ENCODE measurements at places on chromosomes 12 and 14.

- DNase-seq = no peak
Observed at GRCh38 chr12:49962861-49963765, 1.4 kb downstream of the AQP5 start.

GRCh38 chr12:2151391-2151790 lies 98.6 kb downstream of the CACNA1C start:
- DNase-seq = no peak

- DNase-seq = no peak
Observed at GRCh38 chr14:31529053-31529452, 32.2 kb upstream of the NUBPL start.

GRCh38 chr12:121930862-121931261 lies 12.5 kb downstream of the CFAP251 start:
- DNase-seq = no peak

GRCh38 chr12:40158592-40159111 lies 52.8 kb upstream of the SLC2A13 start:
- no peak for DNase-seq

GRCh38 chr12:80490329-80490728 lies 46.3 kb downstream of the PTPRQ start:
- DNase-seq = no peak

DNA sequence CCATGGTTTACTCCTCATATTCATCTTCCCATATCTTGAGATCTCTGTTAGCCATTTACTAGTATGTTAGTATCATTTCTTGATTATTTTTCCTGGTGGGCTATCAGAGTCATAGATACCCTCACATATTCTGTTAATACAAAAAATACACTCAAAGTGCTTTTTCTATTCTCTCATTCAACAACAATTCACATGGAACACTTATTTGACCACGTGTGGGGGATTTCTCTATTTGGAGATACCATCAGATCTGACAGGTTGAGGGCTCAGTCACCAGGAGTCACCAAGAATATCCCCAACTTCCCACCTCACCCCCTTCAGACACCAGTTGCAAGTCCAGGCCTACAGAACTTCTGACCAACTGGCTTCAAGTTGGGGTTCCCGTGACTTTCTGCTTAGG lies 51.9 kb upstream of the A2ML1 start:
- DNase-seq = no peak

DNA sequence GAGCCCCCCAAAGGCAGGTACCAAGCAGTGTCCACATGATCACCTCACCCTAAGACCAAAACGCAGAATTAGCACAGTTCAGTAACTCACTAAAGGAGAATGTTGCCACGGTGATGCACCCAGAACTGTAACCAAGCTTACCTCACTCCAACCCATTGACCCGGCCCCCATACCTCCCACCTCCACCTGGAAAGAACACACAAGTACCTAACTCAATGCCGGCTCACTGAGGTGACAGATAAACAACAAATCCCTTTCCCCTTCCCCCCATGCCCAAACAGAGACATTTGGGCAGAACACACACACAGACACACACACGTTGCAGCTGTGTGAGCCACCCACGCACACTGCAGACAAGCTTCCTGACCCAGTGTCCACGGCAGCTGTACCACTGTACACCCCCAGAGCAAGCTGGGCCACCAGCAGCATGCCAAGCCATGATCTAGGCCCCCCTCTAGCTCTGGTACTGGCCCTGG lies 1.3 kb downstream of the RAPGEF3 start:
- DNase-seq = no peak

DNA sequence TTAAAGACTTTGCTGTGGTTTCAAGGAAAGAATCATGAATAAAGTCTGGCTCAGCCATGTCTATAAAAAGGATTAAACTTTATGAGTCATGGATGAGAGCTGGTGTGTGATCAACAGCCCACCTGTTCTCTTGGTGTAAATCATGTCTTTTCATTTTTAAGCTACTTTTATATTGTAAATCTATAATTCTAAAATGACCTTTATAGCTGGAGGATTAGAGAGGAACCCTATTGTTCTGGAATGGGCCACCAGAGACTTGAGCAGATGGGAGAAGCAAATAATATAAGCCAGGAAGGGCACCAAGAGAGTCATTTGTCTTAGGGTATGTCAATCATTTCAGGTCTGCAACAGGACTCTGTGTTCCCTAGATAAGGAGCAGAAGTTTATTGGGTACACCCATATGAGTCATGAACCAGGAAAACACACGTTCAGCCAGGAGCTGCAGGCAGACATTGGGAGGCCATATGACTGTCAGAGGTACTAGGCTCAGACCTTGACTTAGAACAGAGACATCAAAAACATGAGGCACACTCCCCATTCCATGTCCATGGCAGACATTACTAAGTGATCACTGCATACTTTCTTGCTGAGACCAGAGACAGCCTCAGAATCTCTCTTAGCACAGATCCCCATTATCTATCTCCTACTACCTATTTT lies 49.3 kb downstream of the NDUFA12 start:
- no peak for DNase-seq

DNA sequence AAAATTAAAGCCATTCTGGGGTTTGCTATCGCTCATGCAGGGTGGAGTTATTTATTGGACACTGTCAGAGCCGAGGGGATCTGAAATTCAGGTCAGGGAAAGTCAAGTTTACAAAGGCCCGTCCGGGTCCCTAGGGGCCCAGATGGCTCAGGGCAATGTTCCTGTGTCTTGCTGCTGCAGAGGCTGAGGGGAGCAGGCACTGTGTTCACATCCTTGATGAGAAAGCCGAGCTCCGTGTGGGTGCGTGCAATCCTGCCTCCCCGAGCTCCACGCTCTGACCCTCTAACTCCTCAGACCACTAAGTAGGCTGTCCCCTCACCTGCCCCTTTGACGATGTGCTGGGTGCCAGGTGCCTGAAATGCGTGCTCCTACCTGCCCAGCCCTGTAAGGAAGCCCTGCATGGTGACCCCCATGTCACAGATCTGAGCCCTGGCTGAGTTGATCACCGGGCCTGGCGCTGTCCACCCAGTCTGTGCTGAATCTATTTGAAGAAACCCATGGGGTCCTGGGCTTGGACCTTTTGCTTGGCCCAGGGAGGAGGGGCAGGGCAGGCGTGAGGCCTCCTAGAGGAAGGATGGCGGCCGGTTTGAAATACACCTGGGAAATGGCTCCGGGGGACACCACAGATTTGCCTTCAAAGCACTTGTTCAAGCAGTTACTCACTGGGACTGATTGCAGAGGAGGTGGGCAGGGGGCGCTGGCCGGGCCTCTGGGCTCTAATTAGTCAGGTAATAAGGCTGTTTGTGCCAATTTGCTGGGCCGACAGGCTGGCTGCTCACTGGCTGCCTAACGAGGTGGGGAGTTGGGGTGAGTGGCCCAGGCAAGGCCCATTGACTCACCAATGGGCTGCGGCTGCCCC lies 204.3 kb downstream of the KIF26A start:
- DNase-seq = no peak

DNA sequence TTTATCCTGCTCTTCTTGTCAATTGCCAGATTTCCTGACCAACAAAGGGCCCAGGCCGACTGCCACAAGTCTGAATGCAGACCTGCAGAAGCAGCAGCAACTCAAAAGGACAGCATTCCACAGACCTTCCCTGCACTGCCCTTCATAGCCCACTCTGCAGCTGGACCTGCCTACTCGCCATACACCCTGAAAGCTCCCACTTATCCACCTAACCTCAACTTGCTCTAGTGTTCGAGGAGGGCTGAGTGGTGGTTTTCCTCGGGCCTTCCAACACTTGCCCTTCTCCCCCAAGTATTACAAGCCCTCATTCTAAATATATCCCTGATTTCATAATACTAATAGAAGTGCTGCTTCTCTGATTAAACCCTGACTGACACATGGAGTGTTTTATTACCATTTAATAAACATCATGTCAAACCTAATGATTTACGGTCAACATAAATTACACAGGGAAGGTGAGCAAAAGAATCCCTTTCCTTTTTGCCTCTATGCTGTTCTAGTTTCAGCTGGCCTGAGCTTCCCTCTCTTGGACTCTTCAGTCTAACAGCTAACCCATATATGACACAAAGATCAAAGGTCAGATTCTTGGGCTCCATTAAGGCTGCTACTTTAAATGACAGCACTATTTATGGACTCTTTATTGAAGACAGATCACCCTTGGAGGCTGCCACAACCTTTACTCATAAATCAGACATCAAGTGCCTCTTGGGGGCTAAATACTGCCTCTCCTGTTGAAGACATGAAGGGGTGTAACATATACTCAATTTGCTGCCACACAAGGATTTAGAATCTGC lies 1546.9 kb upstream of the TMEM132C start:
- DNase-seq = no peak

DNA sequence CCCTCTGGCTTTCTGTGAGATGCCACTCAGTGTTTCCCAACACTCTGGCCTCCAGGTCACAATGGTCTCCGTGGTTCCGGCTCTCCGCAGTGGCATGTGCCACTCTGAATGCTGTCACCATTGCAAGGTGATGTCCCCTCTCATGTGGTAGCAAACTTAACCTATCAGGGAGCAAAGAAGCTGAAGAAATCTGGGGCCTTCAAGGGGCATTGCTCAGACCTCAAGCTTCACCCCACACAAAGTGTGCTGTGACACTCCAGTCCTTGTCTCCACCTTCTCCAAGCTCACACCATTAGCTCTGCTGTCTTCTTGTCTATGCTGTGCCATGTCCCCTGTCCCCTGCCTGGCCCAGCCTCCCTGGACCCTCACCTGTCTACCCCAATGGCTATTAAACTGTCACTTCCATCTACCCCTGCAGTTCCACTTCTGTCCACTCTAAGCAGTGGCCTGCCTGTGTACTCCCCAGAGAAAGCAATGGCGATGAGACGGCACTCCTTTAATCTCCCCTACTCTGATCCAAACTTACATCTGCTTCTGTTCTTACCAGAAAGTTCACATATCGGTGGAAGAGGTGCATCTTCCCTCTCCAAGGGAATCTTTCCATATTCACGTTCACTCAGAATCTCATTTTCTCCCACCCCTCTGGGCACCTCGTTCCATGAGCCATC lies 93.7 kb downstream of the DHRS2 start:
- no peak for DNase-seq

- no peak for DNase-seq
Observed at GRCh38 chr14:77761205-77761931, 412 bp upstream of the SNW1 start.

GRCh38 chr12:130300090-130300489 lies 37.6 kb upstream of the PIWIL1 start:
- no peak for DNase-seq

DNA sequence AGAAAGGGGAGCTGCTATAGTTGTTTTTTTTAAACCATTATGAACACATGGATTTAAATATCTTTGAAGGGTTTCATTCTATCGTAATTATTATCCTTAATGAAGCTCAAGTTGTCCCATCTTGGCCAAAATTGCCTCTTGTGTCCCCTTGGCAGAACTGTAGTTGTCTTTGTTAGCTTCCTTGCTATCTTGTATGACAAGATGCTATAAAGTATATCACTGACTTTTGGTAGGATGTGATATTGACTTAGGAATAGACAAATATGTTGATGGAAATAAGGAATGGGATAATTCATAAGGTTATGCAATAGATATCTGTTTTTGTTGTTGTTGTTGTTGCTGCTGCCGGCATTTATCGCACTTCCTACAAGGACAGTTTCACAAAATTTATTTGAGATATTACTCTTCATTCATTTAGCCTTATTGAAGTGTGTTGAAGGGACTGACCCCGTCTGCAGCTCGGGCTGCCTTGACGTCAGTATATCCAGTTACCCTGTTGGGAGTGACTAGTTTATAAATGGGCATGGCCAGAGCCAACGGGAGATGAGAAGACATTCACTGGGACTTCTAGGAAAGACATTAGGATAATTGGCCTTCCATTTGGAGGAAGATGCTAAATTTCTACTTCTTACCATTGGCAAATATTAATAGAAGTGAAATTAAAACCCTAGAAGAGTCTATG lies 26.1 kb upstream of the APOLD1 start:
- DNase-seq = no peak

- DNase-seq = no peak
Observed at GRCh38 chr12:26100666-26101349, 24.0 kb downstream of the BHLHE41 start.

DNA sequence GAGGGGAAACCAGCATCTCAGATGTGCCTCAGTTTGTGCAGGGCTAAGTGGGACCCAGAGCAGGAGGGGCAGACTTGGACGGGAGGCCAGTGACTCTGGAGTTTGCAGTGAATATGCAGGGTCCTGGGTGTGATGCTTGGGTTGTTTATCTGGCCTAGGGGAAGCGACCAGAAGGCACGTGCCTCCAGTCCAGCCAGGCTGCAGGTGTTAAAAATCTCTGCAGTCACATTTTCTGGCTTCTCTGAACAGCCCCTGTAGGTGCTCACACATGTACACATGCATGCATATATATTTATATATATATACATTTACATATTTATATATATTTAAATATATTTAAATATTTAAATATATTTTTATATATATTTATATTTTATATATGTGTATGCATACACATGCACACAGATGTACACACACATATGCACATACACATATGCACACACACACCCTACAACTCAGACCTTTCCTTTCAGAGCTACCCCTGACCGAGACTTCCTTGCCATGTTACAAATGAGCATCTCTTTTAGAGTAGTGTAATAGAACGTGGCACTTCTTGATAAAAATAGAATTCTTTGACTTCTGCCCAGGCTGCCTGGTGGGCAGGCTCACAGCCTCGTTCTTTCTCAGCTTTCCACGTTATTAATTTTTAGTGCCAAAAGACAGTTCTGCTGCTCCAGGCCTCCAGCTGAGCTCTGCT lies 26.8 kb upstream of the TCL1B start:
- no peak for DNase-seq

DNA sequence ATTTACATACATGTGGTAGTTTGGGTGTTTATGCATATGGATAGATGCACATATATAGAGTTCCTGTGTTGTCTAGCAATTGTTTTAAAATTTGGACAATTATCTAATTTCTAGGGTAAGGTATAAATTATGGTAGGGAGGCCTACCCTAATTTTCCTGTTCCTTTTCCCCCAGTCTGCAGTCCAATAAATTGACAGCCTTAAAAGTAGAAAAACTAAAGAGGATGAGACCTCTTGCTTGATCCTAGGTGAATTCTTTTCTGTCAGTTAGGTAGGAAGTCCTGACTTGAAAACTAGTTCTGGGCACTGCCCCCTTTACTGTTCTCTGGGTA lies 2.1 kb upstream of the CDKN1B start:
- DNase-seq = no peak

DNA sequence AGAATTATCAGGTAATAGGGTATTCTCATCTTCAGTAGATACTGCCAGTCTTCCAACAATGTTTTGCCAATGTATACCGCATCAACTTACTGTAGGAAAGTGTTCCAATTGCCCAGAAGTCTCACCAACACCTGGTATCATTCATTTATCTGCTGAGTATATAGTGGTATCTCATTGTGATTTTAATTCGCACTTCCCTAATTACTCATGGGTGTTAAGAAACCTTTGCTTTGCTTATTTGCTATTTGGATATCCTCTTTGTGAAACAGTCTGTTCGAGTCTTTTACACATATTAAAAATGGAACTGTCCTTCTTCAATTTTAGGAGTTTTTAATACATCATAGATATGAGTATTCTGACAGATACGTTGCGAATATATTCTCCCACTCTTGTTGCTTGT lies 6.1 kb downstream of the TM7SF3 start:
- no peak for DNase-seq
